WERI-Rb-1 (cell line): ENCODE measurements at places on chromosomes 7 and 10.

DNA sequence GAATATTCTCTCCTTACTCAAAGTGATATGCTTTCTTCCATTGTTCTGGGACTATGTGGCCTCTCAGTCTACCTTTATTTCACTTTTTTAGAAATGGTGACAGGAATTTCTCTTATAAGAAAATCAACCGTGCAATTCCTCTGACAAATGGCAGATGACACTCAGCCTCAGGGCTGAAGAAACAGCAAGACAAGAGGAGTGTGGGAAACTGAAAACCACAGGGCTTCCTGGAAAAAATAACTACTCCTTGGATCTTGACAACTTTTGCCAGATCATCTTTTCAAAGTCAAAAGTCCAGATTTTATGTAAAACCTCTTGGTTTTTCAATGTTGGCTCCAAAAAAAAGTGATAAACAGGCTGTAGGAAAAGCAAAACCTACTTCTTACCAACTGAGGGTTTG lies 121.5 kb downstream of the TYW1B start:
- DNase-seq = no peak

DNA sequence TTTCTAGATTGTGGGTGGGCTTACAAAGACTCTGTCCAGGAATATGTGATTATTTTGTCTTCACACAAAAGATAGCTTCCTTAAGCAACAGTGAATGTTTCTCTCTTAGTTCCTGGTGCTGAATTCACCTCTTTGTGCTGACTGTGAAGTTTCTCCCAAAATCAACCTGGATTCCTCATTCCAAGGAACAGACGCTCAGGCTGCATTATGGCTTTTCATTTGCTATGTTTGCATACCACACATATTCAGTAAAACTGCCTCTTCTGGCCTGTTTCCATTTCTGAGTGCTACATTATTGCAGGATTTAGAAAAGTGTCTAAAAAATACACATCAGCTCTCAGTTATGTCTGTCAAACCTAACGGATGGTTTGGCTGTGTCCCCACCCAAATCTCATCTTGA lies 21.5 kb downstream of the MACROH2A2 start:
- DNase-seq = no peak

DNA sequence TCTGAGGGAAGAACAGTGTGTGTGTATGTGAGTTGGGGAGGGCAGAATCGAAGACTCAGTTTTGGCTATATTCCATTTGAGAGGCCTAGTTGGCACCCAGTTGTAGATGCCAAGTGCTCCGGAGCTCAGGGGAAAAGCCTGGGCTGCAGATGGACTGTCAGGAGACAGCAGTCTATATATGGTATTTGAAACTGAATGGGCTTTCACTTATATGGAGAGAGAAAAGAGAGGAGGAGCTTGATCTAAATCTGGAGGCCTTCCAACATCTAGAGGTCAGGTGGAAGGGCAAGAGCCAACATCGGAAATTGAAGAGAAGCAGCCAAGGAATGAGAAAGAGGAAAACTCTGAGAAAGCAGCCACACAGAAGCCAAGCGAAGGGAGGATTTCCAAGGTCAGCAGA lies 350.8 kb upstream of the BMPER start:
- no peak for DNase-seq

DNA sequence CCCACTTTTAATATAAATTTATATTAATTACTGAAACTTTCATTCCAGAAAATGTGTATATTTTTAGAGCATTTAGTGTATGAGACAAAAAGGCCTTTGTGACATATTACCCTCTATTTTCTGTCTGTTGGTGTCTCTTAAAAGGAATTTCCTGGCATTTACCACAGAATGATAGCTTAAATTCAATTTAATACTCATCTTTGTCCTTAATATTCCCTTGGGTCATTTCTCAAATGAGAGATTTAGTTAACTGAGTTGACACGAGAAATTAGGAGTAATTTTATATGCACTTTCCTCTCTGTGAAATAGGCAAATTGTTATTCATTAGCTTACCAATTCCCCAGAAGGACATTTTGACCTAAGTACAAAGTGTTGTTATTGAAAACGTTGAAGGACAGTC lies 101.7 kb upstream of the CTTNBP2 start:
- DNase-seq = no peak

- no peak for DNase-seq
Measured at GRCh38 chr10:27578316-27578715, 74.2 kb downstream of the RAB18 start.
